Mucosa of gallbladder (tissue), 1 donor: ENCODE measurements at places on chromosomes 7 and 10. TPM values are rescaled to one million over a fixed set of nuclear protein-coding genes. Genes with fewer than 3 reads are reported as not detected.

ALOX5 gene
- 25.8 TPM for total RNA-seq

AMPH gene
- 4.9 TPM for total RNA-seq

MYO1G gene
- 6.0 TPM for total RNA-seq

GRCh38 chr10:62911210-62911963 is 95.2 kb upstream of the EGR2 start:
- DNase-seq, result no peak
